Sciatic nerve (tissue), 2 donors: ENCODE measurements at places on chromosomes 16 and 17. TPM values are rescaled to one million over a fixed set of nuclear protein-coding genes. Genes with fewer than 3 reads are reported as not detected.
A peak's percentile ranks its signal among the peaks of the same experiment; 100 is the strongest.

DNA sequence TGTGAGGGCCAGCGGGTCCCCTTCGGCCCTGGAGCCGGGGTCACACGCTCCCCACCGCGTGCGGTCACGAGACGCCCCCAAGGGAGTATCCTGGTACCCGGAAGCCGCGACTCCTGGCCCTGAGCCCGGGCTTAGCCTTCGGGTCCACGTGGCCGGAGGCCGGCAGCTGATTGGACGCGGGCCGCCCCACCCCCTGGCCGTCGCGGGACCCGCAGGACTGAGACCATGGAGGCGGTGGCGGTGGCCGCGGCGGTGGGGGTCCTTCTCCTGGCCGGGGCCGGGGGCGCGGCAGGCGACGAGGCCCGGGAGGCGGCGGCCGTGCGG lies at the start of gene NAGLU:
TSS of gene NAGLU (plus strand) at position 194 of the 324 bp plus-strand sequence. CDS start at position 226, 32 bp downstream.
- peak; percentile 99 for DNase-seq

Gene COX10
- total RNA-seq = 8.7 TPM

DNA sequence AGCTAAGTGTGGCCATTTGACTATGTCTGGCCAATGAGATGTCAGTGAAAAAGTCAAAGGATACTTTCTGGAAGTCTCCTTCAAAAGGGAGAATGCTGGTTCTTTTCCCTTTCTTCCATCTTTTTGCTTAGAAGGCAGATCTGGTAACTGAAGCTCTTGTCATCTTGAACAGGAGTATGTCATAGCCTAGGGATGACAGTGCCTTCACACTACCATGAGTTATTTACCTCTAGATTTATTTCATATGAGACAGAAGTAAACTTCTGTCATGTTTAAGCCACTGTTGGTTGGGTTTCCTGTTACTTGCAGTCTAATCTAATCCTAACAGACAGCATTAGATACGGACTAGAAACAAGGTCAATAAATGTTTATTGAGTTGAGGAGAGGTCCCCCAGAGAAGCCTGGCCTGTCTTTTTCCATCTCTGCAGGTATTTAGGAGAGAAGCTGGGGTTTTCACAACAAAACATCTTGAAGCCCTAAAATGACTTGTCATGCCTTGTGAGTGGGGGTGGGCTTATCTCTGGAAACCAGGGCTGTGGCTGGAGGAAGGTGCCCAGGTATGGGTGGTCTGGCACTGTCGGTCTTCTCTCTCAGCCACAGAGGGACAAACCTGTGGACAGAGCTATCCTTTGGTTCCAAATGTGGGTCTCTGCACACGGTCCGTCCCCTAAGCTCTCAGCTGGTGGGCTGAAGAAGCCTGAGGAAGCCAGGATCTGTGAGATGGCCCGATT lies 28.5 kb downstream of the TMEM98 start:
- no peak for DNase-seq

DNA sequence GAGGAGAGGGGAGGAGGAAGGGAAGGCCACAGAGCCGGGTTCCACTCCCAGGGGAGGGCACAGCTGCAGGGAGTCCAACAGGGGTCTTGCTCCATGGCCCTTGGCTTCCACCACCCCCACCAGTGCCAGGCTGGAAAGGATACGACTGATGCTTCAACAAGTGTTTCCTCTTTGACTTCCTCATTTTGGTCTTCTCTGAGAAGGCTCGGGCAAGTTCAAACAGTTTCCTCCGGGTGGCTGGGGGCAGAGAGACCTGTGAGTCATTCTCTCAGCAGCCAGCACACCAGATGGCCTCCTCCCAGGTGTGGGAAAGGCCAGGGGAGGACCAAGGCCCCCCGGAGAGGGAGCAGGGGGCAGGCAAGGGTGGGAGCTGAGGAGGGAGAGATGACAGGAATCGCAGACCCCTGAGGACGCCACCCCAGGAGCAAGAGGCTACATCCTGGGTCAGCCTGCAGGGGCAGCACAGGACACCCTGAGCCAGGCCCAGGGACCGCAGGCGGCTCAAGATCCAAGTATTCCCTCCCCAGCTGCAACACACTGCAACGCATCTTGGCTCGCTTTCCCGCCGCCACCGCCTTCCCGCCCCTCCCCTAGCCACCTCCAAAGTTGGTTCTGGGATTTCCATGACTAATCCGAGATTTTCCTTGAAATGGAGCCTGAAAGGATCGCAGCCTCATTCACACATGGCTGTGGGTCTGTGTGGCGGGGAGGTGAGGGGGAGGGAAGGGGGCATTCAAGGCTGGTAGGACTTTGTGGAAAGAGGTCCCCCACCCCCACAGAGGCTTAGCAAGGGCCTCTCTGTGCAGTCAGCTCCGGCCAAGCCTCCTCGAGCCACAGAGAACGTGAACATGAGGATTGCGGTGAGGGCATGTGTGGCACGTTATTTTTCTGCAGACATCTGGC lies 18.4 kb upstream of the MRPS23 start:
- peak; percentile 85 for DNase-seq

Gene TEX19
- total RNA-seq = not detected

DNA sequence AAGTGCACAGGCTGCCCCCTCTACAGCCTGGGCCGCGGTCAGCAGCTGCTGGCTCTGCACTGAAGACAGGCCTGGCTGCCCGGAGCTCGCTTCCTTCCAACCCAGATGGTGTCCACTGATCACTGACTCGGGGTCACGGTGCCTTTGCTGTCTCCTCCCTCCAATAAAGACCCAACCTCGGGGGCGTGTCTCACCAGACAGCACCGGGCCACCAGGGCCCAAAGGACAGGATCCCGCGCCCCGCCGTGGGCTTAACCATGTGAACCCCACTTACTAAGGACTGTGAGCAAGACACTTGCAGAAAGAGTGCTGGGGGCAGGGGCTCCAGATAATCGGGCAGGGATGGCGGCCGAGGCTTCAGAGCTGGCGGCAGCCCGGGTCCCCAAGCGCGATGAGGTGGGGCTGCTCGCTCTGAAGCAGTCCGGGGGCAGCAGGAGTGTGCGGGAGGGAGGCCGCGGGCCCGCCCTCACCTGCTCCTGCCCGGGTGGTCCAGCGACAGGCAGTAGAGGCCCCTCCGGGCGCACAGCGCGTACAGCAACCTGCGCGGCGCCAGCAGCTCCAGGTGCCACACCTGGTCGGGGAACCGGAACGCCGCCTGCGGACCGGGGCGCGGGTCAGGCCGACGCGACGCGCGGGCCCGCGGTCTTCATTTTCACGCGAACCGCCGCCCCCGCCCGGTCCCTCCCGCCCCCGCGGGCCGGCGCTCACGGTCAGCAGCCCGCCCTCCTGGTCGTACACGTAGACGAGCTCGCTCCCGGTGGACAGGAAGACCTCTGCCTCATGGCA lies 502 bp downstream of the FAAP100 start:
- no peak for DNase-seq

DNA sequence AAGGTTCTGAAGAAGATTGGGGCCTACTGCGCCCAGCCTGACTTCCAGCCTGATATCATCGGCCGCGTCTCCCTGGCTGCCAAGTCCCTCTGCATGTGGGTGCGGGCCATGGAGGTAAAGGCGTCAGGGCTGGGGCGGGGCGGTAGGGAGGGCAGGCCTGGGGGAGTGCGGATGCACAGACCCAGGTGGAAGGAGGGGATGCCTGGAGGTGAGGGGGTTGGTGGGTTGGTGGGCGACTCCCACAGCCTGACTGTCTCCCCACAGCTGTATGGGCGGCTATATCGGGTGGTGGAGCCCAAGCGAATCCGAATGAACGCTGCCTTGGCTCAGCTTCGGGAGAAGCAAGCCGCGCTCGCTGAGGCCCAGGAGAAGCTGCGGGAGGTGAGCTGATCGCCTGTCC lies 26.8 kb upstream of the KDM6B start:
- DNase-seq = no peak
